ENCODE measurements at places on chromosomes 13 and 19.

GRCh38 chr19:45676851-45677263, 8.8 kb downstream of the GIPR start:
- no peak for DNase-seq

DNA sequence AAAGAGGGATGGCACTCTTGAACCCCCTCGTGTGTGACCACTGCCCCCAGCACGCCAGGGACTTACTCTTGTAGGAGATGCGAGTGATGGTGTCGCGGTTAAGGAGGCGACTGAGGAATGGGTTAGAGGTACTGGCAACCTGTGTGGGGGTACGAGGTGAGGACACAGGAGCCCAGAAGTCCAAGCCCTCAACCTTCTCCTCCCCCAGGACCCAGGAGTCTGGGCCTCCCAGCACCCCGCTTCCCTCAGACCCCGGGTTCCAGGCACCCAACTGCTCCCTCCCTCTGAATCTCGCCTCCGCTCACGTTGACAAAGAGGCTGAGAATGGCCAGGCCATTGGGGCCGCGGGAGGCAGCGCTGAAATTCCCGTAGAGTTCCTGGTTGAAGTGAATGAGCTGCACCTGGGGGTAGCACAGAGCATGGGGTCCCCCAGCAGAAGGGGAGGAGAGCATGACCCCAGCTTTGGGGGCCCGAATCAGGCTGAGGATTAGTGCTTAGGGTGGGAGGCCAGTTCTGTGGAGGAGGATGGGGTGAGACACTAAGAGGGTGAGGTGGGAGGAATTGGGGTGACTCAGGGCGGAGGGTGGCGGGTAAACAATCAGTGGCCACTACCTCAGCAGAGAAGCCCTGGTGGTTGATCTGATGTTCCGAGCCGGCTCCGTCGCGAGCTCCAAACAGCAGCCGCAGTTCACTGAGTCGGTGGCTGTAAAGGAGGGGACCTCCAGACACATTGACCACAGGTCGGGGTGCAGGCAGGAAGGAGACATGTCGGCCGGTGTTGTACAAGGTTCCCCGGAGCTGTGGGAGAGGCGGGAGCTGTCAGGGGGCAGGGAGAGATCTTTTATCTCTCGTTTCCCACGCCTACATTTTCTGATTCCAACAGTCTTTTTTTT, 2.5 kb upstream of the DBP start:
- no peak for DNase-seq

DNA sequence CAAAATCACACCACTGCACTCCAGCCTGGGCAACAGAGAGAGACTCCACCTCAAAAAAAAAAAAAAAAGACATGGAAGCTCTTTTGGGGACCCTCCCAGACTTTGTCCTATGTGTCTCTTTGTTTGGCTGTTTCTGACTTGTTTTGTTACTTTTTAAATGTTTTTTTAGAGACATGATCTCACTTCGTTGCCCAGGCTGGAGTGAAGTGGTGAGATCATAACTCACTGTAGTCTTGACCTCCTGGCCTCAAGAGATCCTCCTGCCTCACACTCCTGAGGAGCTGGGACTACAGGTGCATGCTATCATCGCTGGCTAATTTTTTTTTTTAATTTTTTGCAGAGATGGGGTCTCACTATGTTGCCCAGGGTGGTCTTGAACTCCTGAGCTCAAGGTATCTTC, 16.4 kb upstream of the DPP9 start:
- DNase-seq, result no peak

DNA sequence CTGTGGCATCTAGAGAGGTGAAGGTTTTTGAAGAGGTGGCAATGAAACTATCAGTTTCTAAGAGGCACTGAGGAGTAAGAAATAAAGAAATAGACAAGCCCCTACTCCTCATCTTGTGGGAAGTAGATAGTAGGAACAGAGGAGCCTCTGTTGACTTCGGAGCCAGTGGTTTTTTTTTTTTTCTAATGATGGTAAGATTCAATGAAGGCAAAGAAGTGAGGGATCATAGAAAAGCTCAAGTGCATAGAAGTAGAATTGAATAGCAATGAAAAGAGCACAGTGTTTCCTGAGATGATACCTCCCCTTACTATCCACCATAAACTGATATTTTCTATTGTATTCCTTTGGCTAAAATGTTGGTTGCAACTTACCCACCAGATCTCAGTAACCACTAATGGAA, 46.3 kb downstream of the FREM2 start:
- no peak for DNase-seq

- DNase-seq, result no peak
Observed at GRCh38 chr13:39957868-39958677, 302.6 kb downstream of the COG6 start.
